ENCODE measurements at places on chromosomes 1 and 21.
A peak's percentile ranks its signal among the peaks of the same experiment; 100 is the strongest.

GRCh38 chr1:228358764-228359612 is 47.6 kb downstream of the TRIM11 start:
- DNase-seq: no peak

DNA sequence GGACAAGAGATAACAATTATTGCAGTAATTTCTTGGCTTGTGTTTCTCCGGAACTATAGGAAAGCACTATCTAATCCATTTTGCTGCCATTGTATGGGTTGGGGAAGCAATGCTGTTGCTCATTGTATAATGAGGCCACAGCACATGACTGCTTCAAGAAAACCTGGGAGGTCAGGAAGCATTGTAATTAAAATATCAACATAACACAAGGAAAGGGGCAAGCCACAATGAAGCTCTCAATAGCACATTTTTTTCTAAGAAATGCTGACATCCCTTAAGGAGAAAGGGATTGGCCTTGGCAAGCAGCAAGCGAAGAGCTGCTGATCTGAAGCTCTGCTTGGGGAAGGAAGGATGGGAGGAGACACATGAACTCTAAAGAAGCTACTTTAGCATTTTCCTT is 44.0 kb downstream of the PLPP3 start:
- DNase-seq: no peak

DNA sequence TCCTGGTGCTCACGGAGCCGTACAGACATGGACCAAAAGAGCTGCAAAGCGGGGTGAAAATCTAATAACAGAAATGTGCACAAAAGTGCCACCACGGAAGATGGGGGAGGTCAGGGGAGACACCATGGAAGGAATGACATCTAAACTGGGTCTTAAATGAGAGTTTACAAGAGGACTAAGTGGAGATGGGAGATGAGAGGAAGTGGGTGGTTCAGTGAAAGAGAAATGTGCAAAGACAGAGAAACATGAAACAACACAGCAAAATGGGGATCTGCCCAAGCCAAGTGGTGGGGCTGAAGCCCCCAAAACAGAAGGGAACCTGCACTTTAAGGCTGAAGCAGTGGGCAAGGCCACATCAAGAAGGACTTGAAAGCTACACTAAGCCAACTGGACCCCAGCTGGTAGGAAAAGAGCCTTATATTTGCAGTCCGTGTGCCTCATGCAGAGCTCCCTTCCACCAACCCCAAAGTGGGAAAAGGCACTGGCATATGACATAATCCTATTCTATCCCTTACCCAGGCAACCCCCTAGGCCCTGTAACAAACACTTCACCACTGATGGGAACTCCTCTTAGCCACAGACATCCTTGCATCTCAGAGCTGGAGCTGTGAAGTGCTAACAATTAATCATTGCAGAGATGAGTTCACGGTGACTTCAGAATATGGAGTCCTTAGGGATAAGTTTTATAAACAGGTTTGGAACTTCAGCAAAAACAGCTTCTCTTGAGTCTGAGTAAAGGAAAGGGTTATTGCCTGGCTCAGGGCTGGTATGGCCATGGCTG is 198.6 kb upstream of the EDN2 start:
- DNase-seq: no peak

DNA sequence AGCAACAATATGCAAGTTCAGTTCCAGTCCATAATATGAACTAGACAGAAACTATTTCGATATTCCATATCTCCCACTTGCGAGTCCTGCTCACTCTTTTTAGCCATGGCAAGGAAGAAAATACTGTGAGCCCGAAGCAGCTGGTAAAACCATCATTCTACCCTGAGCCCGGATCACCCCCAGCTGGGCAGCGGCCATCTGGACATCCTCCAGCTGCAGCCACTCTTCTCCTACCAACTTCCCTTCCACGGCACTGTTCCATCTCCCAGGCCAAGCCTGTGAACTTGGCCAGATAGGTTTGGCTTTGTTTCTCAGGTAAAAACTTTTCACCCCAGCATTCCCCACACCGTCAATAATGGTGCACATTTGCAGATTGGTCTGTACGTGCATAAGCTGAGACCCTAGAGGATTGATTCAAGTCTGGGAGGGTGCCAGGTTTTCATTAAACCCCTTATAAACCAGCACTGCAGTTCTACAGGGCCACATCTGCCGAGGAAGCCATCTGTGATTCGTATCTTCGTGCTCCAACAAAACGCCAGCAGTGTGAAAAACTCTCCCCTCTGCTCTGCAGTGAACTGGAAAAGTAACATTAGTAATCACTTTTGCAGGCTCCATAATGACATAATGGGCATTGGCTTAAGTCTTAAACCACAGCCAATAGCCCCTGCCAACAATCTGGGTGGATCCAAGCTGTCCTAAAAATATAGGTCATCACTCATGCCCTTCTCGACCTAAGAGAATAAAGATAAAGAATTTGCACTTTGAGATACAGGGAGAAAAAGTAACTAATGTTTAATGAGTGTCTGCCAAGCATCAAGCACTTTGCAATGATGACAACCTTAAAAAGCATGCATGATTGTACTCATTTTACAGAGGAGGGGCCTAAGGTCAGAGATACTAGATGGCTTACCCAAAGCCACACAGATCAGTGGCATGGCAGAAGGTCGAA is 205.1 kb downstream of the PLPP3 start:
- no peak for DNase-seq

DNA sequence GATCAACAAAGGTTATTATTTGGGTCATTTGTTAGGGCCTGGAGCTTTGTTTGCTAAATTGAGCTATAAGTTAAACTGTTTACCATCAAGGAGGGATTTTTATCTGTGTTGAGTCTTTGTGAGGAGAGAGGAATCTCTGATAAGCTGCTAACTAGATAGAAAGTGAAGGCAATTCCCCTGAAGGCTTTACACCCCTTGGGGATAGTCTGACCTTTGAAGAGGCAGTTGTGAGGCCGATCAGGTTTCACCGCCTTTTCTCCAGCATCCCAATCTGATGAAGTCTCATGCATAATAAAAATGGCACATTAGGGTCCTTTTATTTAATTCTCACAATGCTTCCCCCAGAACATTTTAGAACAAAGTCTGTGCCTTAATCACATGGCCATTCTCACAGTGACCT is 21.8 kb downstream of the C1orf21 start:
- DNase-seq: no peak

GRCh38 chr1:224744521-224744920 is 128.4 kb downstream of the CNIH3 start:
- no peak for DNase-seq

GRCh38 chr1:229430761-229431283 is 3.1 kb downstream of the ACTA1 start:
- no peak for DNase-seq

DNA sequence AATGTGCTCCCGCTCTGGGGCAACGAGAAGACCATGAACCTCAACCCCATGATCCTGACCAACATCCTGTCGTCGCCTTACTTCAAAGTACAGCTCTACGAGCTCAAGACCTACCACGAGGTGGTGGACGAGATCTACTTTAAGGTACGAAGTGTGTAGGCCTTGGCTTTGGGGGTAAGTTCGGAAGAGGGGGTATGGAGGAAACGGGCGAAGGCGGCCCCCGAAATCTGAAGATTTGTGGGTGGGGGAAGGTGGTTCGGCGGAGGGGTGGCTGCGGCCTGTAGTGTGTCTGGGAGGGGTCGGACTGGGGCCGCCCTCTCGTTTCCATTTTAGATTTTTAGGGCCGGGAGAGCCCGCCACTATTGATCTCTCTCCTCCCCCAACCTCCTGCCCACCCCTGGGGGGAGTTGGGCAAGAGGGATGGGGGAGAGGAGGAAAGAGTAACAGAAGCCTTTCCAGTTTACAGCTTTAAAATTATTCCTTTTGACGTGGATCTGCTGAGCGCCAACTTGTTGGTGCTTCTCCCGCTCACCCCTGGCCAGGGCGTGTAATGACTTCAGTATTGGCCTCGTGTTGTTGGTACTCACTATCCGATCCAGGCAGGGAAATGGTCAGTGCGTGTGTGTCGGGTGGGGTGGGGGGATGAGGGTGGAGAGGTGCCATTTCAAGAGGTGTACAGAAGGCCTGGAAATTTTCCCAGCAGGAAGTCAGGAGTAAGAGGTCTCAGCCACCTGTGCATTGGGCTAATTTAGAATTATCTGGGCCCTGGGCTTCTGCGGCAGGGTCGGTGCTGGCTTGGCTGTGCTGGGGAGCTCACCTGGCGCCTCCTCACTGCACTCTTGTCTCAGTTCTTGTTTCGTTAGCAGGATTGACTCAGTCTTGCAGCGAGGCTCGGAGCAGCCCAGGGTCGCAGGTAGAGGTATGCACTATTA is 880 bp downstream of the PRPF38B start:
- peak; percentile 39 for DNase-seq
